ENCODE measurements at places on chromosomes 16 and 17.

GRCh38 chr17:65527857-65528591 lies 33.4 kb downstream of the AXIN2 start:
- DNase-seq, result no peak

DNA sequence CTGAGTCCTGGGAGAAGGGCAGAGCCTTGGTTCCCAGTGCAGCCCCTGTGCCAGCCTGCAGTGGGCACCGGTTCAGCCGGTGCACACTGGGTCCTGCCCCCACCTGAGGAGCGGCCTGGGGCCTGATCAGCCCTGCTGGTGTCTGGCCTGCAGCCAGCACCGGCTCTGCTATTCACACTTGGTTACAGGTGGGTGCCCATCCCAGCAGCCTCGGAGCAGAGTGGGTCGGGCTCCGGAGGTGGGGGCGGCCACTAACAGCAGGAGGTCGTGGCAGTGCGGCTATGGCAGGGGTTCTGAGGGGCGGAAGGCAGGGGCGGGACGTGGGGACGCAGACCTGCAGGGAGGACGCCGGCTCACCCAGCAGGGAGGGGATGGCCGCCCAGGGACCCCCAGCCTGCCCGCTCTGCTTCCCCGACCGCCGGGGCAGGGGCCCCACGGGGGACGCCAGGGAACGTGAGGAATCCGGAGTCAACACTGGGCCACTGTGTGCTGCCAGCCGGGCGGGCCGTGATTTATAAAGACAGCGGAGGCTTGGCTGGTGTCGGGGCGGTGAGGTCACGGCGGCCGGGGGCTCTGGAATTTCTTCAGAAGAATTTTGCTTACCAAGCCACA lies 20.3 kb downstream of the METRNL start:
- DNase-seq, result no peak

DNA sequence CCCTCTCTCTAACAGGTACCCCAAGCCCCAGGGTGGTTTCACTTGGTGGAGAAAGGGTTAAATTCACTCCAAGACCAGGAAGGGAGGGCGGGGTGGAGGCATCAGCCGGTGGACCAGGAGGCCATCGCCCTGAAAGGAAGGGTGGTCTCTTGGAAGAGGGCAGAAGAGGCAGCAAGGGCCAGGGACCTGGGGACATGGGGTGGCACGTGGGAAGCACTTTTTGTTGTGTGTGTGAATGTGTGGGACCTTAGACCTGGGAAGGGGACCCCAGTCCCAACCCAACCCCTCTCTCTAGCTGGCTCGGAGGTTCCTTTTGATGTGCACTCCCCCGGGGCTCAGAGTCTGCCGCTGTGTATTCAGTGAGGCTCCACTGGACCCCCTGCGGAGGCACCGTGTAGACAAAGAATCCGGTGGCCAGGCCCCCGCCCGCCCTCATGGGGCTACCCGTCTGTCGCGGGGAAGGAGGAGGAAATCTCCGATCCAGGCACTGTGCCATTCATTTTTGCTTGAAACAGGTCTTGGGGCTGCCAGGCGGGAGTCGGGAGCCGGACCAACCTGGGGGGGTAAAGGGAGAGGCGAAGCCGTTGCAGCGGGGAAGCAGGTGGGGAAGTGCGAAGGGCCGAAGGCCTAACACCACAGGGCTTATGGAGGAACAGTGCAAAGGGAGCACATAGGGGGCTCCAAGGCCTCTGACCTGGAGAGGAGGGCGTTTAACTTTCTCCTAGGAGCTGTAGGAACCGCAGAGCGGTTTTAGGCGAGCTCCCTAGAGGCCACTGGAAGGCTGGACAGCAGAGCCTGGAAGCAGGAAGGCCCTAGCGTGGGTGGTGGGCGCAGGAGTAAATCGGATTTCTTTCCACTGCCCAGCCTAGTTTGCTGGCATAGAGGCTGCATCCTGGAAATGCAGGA lies 3.2 kb upstream of the WNT3 start:
- no peak for DNase-seq

GRCh38 chr17:53093391-53093790 lies 729.3 kb upstream of the KIF2B start:
- no peak for DNase-seq

DNA sequence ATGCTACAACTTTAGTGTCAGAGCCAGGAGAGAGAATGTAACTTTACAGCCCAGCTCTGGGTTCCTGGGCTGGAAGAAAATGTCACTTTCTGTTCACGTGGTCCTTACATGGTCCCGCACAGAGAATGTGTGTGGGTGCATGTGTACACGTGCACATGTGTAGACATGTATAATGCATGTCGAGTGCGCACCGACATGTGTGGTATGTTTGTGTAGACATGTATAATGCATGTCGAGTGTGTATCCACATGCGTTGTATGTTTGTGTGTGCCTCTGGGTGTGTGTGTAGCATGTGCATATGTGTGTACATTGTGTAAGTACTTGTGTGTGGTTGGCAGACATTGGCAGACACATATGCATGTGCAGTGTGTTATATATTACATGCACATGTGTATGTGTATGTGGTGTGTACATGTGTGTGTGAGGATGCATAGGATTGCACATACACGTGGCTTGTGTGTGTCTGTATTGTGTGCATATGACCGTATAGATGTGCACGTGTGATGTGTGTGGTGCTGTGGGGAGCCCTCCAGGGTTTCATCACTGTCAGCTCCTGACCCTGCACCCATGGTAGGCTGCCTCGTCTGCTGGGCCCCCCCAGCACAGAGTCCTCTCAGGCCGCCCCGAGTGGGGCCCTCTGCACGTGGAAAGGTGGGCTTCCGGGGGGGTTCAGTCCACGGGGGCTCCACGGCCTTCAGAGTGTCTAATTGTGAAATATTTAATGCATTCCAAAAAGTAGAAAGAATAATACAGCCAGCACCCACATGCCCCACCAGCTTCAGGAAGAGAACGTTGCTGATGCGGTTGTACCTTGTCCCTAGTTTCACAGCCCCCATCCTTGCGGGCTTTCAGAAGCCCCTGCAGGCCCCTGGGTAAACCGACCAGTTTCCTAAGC lies 214.2 kb upstream of the GSE1 start:
- no peak for DNase-seq

DNA sequence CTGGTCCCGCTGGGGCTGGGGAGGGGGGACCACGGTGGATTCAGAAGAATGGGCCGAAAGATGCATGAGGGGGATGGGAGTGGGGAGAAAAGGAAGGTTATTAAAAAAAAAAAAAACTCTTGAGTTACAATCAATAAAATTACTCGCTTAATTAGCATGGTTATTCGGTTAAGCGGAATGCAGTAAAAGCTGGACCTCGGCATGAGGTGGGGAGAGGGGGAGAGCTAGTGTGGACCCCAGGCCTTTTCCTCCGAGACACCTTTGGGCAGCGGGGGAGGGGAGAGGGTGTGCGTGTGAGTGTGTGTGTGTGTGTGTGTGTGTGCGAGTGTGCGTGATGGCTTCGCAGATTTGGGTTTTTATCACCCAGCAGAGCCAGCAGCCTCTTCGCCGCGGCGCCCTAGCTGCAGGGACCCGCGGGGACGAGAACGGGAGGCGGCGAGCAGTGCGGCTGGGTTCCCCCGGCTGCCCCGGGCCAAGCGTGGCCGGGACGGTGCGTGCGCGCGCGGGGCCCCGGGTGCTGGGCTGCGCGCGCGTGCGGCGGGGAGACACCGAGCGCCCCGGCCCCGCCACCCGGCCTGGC lies 3.7 kb downstream of the BAHCC1 start:
- DNase-seq, result no peak

DNA sequence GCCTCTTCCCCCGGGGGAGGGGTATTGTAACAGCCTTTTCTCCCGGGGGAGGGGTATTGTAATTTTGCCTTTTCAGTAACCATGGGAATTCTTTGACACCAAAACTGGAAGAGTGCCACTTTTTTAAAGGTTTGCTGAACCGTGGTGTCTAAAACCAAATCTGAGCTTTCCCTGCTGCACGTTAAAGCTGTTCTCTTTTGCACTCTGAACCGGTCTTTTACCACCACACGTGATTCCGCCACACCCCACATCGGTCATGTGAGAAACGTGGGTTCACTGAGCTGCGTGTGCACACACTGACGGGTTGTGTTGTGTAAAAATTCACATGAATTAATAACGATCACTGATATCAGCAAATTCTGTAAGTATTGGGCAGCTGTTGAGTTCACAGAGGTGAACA lies 9.2 kb upstream of the ACSF3 start:
- DNase-seq, result peak; percentile 31

- no peak for DNase-seq
Observed at GRCh38 chr16:79560318-79560717, 40.2 kb downstream of the MAF start.

DNA sequence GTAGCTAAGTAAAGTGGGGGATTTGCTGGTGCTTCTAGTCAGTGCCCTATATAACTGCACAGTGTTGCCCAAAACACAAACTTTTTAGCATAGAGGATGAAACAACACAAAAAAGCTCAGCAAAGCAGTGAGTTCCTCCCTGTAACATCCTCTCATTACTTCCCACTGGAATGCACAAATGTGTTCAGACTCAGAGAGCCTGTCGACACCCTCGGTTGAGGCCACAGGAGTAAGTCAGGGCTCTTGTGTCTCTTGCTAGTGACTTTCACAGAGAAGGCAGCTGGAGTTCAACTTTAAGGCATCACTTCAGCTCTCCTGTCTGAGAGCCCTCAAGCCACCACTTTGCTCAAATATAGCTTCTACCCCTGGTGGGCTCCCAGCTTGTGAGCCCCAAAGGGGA lies 107.2 kb upstream of the NETO2 start:
- DNase-seq, result no peak

DNA sequence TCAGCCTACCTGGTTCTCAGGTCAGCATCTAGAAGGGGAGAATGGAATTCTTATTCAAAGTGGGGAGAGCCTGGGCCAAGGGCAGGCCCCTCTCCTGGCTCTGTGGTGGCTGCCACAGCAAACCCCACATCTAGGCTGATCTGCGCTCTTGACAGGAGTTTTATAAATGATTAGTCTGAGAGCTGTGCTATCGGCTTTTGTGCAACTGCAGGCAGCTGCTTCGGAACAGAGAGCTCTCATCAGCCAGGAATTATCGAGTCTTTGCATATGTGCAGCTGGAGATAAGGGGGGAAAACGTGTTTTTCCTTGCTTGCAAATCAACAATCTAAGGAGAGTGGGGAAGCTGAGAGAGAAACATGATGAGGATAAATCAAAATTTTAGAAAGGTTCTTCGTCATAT lies 91.7 kb downstream of the HS3ST3A1 start:
- DNase-seq, result no peak
